Motor neuron (in vitro differentiated cells): ENCODE measurements at places on chromosomes 3 and 15.
A peak's percentile ranks its signal among the peaks of the same experiment; 100 is the strongest.

GRCh38 chr15:74845208-74845568 lies 2.2 kb upstream of the ULK3 start:
- no peak for ATAC-seq

DNA sequence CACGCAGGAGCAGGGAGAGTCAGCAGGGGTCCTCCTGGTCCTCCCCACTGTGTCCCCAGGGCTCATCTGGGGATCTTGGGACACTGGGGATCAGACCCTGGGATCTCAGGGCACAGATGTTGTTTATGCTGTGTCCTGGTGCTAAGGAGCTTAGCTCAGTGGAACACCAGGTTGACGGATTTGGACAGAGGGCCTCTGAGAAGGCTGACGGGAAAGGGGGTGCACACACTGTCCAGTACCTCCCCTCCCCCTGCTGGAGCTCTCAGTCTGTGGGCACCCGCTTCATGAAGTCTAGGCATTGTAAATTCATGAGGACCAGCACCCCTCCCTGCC lies 21.9 kb upstream of the SEMA3F start:
- ATAC-seq, result no peak

GRCh38 chr3:126944089-126944965 lies 38.6 kb upstream of the PLXNA1 start:
- ATAC-seq, result no peak

- ATAC-seq, result peak; percentile 17
Observed at GRCh38 chr3:9087831-9088413, 124.7 kb upstream of the RAD18 start.

DNA sequence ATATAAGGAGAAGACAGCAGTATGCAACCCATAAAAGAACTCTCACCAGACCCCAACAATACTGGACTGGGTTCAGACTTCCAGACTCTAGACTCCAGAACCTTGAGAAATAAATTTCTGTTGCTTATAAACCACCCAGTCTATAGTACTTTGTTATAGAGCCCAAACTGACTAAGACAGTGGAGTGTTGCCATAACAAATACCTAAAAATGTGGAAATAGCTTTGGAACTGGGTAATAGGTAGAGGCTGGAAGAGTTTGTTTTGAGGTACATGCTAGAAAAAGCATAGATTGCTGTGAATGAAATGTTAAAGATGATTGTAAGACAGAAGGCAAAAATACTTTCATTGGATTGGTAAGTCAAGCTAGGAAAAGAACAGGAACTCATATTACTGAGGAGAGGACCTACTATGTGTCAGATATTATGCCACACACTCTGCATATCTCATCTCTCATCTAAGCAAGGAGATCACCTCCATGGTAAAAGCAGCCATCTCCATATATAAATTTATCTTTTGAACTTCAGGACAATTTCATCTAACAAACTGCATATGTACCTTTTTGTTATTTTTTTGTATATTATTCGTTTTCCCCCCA lies 67.4 kb upstream of the FNDC3B start:
- no peak for ATAC-seq

- ATAC-seq, result no peak
Observed at GRCh38 chr3:50357481-50357880, 1.8 kb downstream of the TMEM115 start.

DNA sequence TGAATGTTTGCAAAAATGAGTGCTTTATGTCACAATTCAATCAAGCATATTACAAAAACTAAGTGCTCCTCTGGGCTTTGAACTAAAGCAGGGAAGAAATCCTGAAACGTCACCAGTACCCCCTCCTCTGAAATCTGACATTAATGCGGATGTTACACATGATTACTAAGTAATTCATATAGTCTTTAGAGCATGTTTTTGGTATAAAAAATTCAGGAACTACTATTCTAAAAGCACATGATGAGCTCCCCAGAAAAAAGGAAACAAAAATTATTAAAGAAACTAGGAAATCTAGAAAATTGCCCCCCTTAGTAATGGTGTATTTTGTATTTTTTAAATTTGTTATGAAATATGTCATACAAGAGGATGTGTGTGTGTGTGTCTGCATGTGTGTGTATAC lies 87.7 kb downstream of the MYO5A start:
- no peak for ATAC-seq

GRCh38 chr3:42066516-42067181 lies 24.5 kb upstream of the TRAK1 start:
- no peak for ATAC-seq

GRCh38 chr3:39075910-39076309 lies 24.1 kb downstream of the WDR48 start:
- ATAC-seq, result no peak

DNA sequence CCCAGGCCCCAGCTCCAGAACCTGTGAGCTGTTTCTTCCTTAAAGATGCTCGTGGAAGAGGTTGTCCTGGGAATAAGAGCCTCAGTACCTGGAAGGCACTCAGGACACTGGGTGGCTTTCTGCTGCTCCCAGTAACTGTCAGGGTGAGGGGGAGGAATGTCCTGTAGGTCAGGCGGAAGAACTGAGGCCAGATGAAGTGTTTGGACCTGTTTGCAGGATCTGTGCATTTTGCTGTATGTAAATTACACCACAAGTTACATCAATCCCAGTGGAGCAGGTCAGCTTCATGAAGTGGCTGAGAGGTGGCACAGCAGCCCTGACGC lies 27.1 kb downstream of the HDAC11 start:
- ATAC-seq, result peak; percentile 4
